Stimulated activated CD8-positive, alpha-beta memory T cell treated with anti-CD3 and anti-CD28 coated beads, Interleukin-4, amount 100 ng/mL, for 24 hours (primary cell): ENCODE measurements at places on chromosomes 11 and 22.

DNA sequence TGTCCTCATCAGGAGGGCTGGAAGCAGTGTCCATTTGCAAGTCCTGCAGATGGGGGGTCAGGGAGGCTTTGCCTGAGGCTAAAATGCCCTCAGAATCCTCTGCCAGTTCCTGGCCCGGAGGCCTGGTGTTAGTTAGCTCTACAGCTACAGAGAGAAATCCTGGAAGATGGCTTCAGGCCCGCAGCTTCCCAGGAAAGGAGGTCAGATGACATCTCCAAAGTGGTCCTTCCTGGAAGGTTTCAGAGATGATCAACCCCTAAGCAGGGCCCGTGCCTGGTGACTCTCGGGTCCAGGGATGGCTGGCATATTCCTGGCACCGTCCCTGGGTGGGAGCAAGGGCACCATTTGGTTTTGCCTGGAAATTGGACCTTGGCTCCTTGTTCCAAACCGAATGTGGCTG is 959.1 kb downstream of the BRD1 start:
- DNase-seq: no peak

DNA sequence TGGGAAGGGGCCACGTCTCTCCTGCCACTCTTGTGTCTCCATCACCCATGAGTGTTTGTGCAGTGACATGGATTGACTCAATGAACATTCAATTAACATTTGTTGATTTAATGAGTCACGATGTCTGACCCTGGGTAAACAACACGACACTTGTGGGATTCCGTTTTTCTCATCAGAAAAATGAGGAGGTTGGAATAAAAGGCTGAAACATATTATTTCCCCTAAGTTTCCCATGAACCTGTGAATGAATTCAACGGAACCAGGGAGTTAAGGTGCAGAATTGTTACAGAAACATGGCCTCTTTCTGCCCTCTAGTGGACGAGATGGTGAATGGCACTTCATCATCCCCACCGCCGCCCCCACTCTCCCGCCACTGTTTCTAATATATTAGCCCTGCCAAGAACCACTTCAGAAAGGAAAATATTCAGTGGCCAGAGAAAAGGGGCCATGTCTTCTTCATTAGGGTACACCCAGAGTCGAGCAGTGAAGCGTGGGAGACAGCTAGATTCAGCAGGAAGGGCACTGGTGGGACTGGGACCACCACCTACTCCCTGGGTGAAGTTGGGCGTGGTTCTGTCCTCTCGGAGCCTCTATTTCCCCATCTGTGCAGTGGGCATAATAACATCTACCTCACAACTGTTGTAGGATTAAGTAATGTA is 46.3 kb upstream of the SYT13 start:
- no peak for DNase-seq

DNA sequence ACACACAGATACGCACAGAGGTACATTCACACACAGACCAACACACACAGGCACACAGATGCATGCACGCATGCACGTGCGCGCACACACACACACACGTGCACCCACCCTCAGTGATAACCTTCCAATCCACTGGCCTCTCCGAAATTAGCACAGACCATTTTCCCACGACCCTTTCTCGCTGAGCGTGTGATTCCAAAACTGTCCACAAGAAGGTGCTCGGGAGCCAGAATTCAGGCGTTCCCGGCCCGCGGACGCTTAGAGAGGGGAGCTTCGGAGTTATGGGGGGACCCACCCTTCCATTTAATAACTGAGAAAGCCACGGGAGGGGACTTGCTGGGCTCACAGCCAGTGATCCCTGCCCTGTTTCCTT is 33.8 kb upstream of the SLC35C1 start:
- peak; percentile 64 for DNase-seq

DNA sequence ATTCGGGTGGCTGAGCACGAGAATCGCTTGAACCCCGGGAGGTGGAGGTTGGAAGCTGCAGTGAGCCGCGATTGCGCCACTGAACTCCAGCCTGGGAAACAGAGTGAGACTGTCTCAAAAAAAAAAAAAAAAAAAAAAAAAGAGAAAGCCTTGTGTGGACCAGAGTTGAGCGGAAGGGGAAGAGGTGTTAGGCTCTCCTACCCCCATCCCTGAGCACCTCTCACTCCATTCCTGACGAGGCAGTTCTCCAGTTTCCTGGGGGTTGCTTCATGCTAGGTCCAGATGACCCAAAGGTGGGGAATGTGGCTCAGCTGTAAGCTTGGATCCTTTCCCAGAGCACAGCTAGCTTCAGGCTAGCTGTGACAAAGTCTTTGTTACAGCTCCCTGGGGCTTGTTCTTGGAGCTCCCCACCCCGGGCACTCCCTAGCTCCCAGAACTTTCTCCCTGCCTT is 8.8 kb upstream of the DNAL4 start:
- DNase-seq: no peak

GRCh38 chr22:27213294-27213693 is 555.9 kb downstream of the MIAT start:
- no peak for DNase-seq

DNA sequence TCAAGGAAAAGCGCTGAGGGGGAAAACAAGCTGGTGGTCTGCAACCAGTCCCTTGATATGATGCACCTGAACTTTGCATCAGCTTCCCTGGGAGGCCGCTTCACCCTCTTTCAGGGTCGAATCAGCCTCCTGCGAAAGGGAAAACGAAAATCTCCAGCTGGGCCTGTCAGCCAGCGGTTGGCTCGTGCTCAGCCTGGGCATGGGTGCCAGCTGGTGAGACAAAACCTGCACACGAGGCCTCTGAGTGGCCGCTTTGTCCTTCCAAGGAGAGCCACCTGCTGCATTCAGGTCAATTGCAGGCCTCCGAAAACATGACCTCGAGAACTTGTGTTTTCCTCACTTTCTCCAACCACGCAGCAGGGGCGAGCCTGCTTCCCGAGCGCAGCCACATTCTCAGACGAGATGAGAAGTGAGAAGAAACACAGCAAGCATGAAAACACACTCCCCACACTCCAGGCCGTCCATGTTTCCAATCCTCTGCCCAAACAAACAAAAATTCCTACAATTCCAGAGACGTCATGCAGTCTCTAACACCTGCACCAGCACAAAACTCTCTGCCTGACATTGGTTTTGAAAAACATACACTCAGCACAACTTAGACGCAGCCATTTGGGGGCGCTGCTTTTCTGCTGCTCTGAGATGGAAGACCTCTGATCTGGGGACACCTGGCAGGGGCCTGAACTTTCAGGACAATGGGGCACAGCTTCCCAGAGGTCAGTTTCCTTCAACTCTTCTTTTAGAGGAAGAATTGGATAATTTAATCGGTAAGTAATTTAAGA is 77.1 kb downstream of the DHCR7 start:
- no peak for DNase-seq

GRCh38 chr11:86805873-86806310 is 5.5 kb downstream of the PRSS23 start:
- no peak for DNase-seq

DNA sequence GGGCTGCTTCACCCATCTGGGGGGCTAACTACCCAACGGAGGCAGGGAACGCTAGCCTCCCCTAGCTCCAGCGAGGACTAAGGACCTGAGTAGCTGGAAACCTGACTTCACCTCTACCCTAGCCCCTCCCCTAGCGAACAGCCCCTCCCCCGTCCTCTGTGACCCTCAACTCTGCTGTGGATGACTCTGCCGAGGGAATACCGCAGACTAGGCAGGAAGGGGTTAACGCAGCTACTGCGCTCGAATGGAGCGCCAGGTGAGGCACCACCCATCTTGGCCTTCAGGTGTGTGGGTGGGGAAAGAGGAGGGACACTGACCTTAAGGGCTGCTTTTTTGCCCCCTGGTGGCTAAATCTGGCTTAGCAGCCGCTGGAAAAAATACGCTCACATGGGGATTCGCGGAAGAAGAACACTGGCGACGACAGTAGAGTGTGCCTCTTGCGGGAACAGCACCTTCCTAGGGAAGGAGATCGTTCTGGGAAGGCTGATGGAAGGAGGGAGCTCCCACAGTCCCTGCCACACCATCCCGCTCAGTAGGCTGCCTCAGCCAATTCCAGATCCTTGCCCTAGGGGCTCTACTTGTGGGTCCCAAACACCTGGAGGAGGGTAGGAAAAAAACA is 4.5 kb upstream of the BCL9L start:
- DNase-seq: peak; percentile 76

DNA sequence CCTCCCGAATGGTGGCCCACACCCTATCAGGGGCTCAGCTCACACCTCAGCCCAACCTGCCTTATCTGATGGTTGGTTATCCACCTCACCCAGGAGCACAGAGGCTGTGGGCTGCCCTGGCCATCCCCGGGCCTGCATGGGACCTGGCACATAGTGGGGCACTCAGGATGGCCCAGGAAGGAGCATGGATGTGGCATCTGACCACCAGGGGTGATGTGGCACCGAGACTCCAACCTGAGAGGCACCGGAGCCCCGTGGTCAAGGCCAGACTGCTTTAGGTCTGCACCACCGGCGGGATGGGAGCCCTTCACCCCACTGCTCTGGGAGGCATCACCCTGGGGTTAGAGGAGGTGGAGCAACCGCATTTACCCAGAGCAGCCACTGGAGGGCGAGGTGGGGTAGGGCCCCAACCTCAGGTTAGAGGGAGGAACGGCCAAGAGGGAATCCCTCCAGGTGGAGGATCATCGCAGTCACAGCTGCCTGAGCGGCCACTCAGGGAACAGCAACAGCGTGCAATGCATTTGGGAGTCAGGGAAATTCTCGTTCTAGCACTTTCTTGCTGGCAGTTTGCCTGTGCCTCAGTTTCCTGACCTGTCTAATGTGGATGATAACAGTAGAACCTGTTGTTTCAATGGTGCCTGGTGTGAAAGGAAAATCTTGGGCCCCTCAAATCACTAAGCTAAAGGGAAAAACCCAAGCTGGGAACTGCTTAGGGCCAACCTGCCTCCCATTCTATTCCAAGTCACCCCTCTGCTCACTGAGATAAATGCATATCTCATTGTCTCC is 52.9 kb upstream of the CARS1 start:
- peak; percentile 14 for DNase-seq

GRCh38 chr11:94183886-94184264 is 55.2 kb downstream of the PANX1 start:
- DNase-seq: no peak

DNA sequence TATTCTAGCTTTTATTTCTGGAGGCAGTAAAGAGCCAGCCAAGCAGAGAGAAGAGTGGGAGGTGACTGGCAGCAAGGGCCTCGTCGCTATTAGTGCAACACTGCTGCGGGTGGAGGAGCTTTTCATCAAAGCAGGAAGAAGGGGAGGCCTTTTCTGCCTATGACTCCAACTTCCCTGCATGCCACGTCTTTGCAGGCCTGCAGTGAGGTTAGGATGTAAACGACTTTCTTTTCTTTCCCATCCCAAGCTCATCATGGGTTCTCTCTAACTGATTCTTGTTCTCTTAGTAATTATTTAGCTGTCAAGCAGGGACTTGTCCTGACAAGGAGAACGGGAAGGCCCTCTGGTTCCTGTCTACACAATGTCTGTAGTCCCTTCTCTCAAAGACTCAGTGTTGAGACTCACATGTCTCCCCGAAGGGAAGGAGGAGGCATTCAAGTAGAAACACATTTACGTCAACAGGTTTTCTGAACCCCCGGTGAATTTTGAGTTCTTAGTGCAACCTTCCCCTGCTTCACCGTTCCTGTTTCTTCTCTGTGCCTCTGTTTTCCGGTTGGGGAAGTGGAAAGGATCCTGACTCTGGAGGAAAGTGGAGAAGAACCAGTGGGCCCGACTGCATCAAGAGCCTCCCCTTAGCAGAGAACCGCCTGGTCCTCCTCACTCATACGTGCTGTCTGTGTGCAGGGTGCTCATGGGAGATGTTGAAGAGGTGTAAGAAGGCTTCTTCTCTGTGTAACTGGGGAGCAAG is 56.9 kb downstream of the PACS1 start:
- peak; percentile 36 for DNase-seq

DNA sequence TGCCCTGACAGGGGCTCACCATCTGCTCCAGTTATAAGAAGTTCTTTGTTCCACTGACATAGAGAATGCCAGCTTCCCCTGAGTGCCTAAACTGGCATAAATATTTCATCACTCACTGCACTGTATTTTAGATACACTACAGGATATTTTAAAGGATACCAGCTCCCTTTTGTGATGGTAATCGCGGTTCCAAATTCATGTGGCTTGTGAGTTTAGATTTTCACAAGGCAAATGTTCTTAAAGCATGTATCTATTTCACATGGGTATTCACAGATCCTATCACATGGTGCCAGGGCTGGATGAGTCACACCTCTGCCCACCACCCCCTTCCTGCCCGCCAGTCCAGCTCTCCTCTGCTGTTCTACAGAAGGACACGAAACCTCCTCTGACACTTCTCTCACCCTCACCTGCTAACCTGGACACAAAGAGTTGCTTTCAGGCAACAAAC is 105.5 kb downstream of the KCNC1 start:
- no peak for DNase-seq

GRCh38 chr11:116611998-116612620 is 160.7 kb downstream of the BUD13 start:
- DNase-seq: no peak

DNA sequence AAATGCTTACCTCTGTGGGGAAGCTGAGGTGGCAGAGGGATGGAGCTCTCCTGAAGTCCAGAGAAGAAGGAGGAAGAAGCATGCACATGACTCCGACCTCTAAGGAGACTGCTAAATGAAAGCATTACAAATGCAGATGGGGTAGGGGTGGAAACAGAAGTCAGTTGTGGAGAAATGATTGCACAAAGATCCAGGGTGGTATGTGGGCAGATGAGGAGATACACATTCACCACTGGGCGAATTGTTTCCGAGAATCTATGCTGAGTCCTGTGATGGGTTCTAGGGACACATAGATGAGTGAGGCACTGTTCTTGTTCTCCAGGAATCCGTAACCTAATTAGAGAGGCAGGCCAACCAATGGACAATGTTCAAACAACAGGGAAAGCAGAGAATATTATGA is 188.9 kb upstream of the ZBED5 start:
- DNase-seq: no peak

- DNase-seq: no peak
Observed at GRCh38 chr11:82903843-82904586, 2.5 kb downstream of the DDIAS start.

GRCh38 chr11:61975638-61976419 is 8.4 kb upstream of the FTH1 start:
- DNase-seq: no peak

GRCh38 chr11:126400479-126400878 is 45.0 kb downstream of the ST3GAL4 start:
- DNase-seq: no peak

- no peak for DNase-seq
Observed at GRCh38 chr22:21103633-21104032, 57.9 kb downstream of the LRRC74B start.

DNA sequence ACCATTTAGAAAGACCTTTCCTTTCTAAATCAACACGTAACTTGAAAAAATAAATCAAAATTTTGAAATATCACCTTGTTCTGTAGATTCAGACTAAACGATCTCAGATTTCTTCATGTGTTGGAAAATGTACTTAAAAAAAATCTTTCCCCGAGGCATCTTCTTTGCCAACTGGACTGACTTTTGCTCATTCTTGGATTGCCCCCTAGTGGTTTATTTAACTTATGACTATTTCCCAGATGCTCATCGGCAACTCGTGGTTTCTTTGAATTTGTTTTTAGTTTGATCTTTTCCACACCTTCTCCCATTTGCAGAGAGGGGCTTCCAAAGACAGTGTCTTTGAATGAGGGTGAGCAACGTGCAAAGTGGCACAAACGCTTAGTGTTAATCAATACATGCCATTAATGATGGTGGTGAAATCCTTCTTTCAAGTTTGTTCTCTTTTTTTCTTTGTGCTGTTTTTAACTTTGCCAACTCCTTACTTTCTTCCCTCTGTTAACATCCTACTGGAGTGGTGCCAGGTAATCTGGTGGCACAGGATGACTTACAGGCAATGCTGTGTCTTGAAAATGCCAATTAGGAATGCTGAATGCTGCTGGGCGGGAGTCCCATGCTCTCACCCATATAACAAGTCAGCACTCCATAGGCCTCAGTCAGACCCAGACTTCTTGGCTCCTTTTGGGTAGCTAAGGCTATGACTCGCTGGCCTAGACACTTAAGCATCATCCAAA is 18.3 kb downstream of the PRSS23 start:
- DNase-seq: no peak
